CD4-positive, alpha-beta memory T cell (primary cell): ENCODE measurements at places on chromosomes 6 and 20.

GRCh38 chr6:71033171-71033570 lies 76.3 kb upstream of the B3GAT2 start:
- no peak for DNase-seq

GRCh38 chr6:109008054-109008453 lies 86.6 kb downstream of the SESN1 start:
- no peak for DNase-seq

DNA sequence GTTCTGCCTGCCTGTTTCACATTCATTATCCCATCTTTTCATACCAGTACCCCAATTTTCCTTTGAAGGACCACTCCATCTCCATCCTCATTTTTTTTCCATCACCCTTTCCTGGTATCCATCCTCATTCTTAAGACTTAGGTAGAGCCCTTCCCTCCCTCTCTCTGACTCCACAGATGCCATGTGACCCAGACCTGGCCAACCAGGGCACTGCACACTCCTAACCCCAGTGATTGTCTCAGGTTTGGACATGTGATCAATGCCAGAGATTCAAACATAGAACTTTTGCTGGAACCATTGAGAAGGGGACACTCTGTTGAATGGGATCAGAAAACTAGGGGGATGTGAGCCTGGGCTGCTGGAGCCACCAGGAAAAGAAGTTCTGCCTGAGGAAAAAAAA lies 39.1 kb upstream of the NFATC2 start:
- no peak for DNase-seq

GRCh38 chr20:21709535-21709904 lies 4.1 kb downstream of the PAX1 start:
- no peak for DNase-seq

- DNase-seq: no peak
Measured at GRCh38 chr20:39645131-39645530, 683.0 kb downstream of the DHX35 start.

- no peak for DNase-seq
Measured at GRCh38 chr6:157808405-157808950, 14.6 kb upstream of the SNX9 start.

DNA sequence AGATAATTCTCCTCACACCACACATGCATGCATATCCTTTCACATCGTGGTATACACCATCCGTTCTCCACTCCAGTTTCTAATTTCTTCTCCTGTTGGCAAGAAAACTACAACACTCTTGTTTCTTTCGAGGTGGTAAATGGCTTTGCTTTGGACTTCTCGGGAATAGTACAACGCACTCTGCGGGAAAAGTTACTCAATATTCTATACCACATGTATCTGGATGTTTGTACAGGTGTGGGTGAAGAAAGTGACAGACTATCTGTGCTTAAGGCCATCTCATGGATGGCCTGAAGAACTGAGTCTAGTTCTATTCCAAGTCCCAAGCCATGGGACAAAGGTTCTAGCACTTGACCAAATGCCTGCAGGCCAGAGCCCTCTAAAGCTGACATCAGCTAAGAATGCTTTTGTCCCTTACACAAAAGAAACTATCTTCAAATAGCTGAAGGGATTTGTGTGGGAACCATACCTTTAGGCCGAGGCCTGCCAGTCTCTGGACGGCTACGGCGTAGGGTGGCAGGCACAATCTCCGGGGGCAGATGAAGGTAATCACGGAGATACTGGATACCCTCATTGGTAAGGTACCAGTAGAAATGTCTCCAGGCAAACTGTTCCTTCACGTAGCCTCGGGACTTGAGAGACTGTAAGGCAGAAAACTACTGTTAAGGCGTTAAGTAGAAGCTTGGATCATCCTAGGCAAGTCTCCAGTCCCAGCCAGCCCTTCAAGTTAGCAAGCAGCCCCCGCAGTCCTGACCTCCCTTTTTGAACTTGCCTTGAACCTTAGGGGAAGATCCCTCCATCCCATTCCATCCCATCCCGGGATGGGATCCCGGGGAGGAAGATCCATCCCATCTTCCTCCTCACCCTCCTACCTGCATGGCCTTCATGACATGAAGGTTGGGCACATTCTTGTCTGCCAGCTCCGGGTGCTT lies 1.4 kb downstream of the RPS10 start:
- DNase-seq: no peak

DNA sequence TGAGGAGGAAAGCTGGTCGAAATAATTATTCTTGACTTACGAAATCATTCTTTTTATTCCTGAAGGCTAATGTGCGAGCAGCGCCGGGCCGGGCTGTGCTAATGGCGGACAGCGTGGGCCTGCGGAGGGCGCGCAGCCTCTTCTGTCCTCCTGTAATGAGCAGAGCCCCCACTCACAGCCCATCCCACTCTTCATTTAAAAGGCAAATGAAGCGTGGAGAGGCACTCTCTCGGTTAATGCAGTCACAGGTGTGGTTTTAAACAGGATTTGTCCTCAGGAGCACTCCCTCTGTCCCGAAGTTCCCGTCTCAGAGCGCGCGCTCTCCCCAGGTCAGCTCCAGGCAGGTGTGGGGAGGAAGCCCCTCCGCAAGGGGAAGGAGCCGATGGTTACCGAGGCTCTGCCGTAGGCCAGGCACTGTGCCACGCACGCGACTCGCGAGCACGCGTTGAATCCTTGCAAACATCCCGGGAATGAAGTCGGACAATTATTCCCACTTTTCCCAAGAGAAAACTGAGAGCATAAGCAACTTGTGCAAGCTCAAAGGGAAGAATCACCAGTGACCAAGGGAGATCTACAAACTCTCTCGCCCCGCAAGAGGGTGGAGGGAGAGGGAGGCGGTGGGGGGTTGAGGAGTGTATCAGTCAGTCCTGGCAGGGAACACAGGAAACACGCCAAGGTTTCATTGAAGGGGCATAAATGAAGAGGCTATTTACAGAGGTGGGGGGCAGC lies 35.5 kb upstream of the ZFAND3 start:
- DNase-seq: no peak

GRCh38 chr20:57280221-57280620 lies 13.8 kb upstream of the BMP7 start:
- DNase-seq: no peak
